ENCODE measurements at places on chromosomes 5 and 9. TPM values are rescaled to one million over a fixed set of nuclear protein-coding genes. Genes with fewer than 3 reads are reported as not detected.

SLIT3 gene
- total RNA-seq = 19.5 TPM

PWWP2A gene
- total RNA-seq = 10.6 TPM

CCDC152 gene
- total RNA-seq = not detected

SARDH gene
- 0.12 TPM for total RNA-seq

ZMYND19 gene
- total RNA-seq = 59.2 TPM

MEIKIN gene
- total RNA-seq = not detected

TNFSF15 gene
- 0.07 TPM for total RNA-seq

GABBR2 gene
- 0.28 TPM for total RNA-seq

RCL1 gene
- total RNA-seq = 57.6 TPM

TMEM38B gene
- total RNA-seq = 15.6 TPM

SKP2 gene
- total RNA-seq = 21.9 TPM

ADRA1B gene
- total RNA-seq = 15.9 TPM

CDH6 gene
- total RNA-seq = 0.12 TPM

FGF1 gene
- total RNA-seq = 0.42 TPM

XRCC4 gene
- total RNA-seq = 9.8 TPM

PCDHA5 gene
- total RNA-seq = 0.52 TPM

IFNA13 gene
- not detected for total RNA-seq

FBLL1 gene
- 0.07 TPM for total RNA-seq

GABRG2 gene
- not detected for total RNA-seq

FBN2 gene
- total RNA-seq = 15.6 TPM

SMIM33 gene
- not detected for total RNA-seq

SPATA31C1 gene
- total RNA-seq = not detected

ALDOB gene
- total RNA-seq = not detected

HAVCR2 gene
- 0.52 TPM for total RNA-seq

FAM221B gene
- total RNA-seq = not detected

TCF7 gene
- 11.2 TPM for total RNA-seq

SPINK13 gene
- total RNA-seq = 0.31 TPM

EGR1 gene
- total RNA-seq = 11.8 TPM

TRIM14 gene
- total RNA-seq = 15.6 TPM

SPINK4 gene
- total RNA-seq = not detected

FOXI1 gene
- not detected for total RNA-seq

NAIF1 gene
- 8.2 TPM for total RNA-seq

PCDHB13 gene
- total RNA-seq = 0.06 TPM

CDX1 gene
- not detected for total RNA-seq

NAIP gene
- total RNA-seq = 0.58 TPM

SLU7 gene
- total RNA-seq = 39.0 TPM

SETX gene
- 22.2 TPM for total RNA-seq

CER1 gene
- not detected for total RNA-seq

SOHLH1 gene
- total RNA-seq = not detected

SPINK1 gene
- total RNA-seq = 0.98 TPM

ESM1 gene
- total RNA-seq = not detected

HK3 gene
- 0.03 TPM for total RNA-seq
